Stimulated activated CD4-positive, alpha-beta T cell treated with anti-CD3 and anti-CD28 coated beads, TNF-alpha, amount 100 ng/mL, for 24 hours (primary cell): ENCODE measurements at places on chromosomes 5 and 9.

- no peak for DNase-seq
Observed at GRCh38 chr5:55063899-55064298, 38.5 kb upstream of the GZMA start.

GRCh38 chr9:109033941-109034700, 20.8 kb upstream of the CTNNAL1 start:
- no peak for DNase-seq

DNA sequence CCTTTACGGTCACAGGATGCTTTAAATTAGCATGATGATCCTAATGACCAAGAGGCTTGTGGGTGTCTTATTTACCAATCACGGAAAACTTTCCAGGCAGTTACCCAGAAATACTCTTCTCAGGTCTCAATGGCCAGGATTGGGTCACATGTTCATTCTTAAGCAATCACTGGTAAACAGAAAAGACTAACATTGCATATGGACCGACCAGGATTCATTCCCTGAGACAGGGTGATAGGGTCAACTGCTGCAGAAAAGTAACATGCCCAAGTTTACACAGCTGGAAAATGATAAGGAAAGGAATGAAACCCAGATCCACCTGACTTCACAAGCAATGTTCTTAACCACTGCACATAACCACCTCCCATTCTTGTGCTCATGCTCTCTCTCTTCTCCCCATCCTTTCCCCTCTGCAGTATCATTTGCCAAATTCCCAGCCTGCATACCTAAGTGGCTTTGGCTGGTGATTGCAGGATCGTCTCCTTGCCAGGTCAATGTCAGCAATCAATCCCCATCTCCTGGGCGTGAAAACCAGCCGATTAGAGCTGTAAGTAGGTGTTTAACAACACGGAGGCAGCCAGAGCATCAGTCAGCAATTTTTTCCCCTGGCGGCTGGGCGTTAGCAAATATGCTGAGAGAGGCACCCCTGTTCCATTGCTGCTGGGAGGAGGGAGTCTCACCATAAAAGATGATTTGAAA, 219.4 kb downstream of the NMUR2 start:
- DNase-seq, result no peak

DNA sequence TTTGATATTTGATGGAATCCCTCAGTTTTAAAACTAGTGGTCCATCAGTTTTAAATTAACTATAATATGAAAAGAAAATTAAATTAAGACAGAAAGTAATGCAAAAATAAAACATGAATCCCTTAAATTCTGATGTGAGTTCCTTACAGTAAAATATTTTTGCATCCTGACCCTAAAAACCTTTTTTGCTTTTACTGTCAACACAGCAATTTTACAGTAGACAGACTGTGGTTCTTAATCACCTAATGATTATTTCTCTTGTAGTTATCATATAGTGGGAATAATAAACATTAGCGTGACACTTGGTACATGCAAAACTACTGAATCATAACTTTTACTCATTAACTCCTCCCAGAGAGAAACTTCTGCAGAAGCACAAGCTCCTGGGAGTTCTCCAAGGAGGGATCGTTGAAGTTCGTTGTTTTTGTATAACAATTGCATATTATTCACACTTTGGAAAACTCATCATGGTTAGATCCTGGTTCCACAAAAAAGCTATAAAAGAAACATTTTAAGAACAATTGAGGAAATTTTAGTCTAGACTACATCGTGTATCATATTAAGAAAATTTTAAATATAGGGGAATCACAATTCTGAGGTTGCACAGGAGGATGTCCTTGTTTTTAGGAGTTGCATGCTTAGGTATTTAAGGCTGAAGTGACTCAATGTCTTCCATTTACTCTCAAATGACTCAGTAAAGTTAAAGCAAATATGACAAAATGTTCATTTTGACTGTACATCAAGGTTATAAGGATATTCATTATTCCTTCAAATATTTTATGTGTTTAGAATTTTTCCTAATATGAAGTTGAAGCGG, 88.2 kb upstream of the NIPAL4 start:
- no peak for DNase-seq

DNA sequence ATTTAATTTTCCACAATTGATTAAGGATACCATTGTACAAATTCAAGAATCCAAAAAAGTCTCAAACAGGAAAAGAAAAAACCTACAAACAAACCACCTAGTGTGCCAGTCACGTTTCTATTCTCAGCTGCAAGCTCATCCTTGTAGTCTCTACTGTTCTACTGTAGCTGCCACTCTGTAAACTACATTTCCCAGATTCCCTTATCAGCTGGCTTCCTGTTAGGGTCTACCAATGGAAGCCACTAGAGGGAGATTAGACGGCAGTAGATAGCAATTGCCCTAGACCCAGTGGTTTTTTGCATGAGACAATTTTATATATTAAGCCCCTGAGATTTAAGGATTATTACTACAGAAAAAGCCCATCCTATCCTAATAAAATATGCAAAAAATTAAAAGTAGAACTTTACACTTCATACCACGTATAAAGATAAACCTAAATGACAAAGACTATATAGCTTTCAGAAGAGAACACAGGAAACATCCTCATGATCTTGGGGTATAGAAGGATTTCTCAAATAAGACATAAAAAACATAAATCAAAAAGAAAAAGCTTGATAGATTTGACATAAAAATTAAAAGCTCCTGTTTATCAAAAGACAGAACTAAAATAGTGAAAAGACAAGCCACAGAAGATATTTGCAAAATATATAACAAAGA, 37.4 kb downstream of the P4HA2 start:
- no peak for DNase-seq

GRCh38 chr5:181190711-181191525, 14.1 kb downstream of the TRIM7 start:
- DNase-seq, result peak; percentile 52

DNA sequence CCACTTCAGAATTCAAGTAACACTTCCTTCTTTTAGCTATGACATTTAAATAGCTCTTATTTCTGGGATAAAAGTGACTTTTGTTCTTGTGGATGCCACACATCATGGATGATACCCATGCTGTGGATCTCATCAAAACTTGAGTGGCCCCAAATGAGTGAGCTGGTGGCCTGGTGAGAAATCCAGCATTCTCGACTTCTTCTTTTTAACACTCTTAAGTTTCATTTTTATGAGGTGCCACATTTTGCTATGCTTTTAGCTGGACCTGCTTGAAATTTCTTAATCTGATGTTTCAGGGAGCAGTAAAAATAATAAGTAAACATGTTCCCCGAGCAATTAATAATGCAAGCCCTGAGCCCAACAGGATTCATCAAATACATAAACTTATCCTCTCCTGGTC, 384.8 kb upstream of the MEF2C start:
- no peak for DNase-seq

DNA sequence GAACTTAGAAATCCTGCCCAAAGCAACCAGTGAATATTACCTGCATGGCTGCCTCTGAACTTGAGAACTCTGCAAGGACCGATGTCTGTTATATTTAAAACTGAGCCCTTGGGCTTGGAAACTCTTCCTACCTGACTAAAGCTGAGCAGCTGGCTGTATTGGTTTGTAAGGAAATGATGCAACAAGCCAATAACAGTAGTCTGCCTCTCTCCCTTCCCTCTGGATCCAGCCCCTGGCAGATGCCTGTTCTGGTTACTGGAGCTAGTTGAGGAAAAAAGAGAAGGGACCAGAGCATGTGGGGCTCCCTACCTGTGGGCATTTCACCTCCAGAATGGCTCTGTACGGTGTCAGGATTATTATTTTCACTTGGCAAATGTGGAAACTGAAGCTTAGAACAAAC, 34.7 kb downstream of the SH3RF2 start:
- no peak for DNase-seq

- DNase-seq, result no peak
Observed at GRCh38 chr9:120477534-120478001, 102.4 kb downstream of the CDK5RAP2 start.

GRCh38 chr5:57824623-57825022, 342.0 kb upstream of the ACTBL2 start:
- DNase-seq, result no peak

DNA sequence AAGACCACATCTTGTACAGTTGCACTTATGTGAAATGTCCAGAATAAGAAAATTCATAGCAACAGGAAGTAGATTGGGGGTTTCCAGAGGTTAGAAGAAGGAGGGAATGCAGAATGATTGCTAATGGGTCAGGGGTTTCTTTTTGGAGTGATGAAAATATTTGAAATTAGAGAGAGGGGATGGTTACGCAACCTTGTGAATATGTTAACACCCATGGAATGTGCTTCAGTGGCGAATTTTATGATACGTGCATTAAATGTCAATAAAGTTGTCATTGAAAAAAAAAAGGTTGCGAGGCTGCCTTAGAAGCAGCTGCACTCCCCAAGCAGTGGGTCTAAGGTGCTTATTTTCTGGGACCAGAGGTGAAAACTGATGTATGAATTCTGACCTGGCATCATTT, 64.4 kb upstream of the SUB1 start:
- DNase-seq, result no peak

- no peak for DNase-seq
Observed at GRCh38 chr9:106761493-106761892, 101.5 kb upstream of the ZNF462 start.

- no peak for DNase-seq
Observed at GRCh38 chr9:7729371-7730163, 70.0 kb downstream of the DMAC1 start.

GRCh38 chr5:56128113-56128512, 105.0 kb downstream of the ANKRD55 start:
- peak; percentile 40 for DNase-seq

GRCh38 chr5:59187857-59188256, 605.0 kb downstream of the RAB3C start:
- DNase-seq, result no peak

GRCh38 chr9:36120705-36121104, 15.8 kb upstream of the GLIPR2 start:
- DNase-seq, result no peak

- no peak for DNase-seq
Observed at GRCh38 chr9:95864852-95865580, 10.5 kb upstream of the ERCC6L2 start.

GRCh38 chr9:94757158-94757557, 30.7 kb downstream of the AOPEP start:
- DNase-seq, result no peak

GRCh38 chr9:129240581-129241211, 62.6 kb upstream of the IER5L start:
- no peak for DNase-seq

DNA sequence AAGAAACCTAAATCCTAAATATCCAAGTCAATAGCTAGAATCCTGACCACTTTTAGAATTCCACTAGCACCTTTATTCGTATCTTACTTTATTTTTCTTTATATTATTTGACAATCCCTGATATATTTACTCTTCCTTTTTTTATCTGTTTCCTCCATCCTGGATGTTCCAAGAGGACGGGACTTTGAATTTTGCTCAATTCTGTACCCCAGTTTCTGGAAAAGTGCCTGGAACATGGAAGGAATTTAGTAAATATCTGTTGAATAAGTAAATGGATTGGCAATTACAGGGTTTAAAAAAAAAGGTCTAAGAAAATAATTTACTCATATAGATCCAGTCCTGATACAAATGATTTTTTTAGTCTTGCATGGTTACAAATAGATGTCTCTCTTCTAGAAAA, 1.2 kb upstream of the NIPSNAP3A start:
- DNase-seq, result no peak

DNA sequence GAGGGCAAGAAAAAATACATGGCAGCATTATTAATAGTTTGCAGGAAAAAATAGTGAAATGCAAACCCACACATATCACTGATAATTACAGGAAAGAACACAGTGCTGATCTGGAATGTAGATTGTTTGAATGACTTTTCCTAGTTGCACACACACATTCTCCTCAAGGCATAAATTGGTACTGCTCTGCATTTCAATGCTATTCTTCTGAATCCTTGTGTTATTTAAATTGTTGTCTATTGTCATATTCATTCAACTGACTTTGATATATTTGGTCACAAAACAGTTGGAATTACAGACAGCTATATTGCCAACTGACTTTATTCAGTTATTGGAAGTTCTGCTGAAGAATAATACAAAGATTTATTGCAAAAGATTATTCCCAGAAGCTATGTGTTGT, 139.5 kb downstream of the CDH10 start:
- no peak for DNase-seq
